Stimulated activated CD4-positive, alpha-beta T cell treated with anti-CD3 and anti-CD28 coated beads, TNF-alpha, amount 100 ng/mL, for 24 hours (primary cell): ENCODE measurements at places on chromosomes 16 and 17.
A peak's percentile ranks its signal among the peaks of the same experiment; 100 is the strongest.

GRCh38 chr17:82333279-82334171 lies at the start of gene SECTM1:
Gene SECTM1 (minus strand): TSS chr17:82333766. CDS start chr17:82327240, 6,526 bp downstream.
- DNase-seq = no peak

DNA sequence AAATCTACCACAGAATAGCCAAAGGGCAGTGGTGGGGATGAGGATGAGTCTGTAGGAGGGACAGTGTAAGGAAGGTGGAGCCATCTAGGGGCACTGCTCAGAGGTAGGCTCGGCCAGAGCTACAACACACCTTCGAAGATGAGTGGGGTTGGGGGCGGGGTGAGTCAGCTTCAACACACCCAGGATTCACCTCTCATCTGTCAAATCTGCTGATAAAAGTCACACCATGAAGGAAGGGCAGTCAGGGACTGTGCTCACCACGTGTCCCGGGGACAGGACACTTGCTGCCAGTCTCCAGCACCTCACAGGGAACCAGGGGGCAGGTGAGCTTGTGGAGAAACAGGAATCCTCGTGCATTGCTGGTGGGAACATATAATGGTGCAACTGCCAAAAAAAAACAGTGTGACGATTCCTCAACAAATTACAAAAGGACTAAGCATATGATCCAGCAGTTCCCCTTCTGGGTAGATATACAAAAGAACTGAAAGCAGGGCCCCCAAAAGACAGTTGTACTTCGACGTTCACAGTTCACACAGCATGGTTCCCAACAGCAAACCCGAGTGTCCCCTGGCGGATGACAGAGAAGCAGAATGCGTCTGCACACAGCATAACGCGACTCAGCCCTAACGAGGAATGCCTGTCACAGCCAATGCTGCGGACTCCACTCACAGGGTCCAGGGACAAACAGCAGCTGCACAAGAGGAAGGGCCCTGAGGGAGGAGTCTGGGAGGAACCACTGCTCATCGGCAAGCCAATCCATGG lies 133.1 kb downstream of the ANKRD11 start:
- peak; percentile 39 for DNase-seq

- no peak for DNase-seq
Measured at GRCh38 chr17:55344514-55344997, 77.1 kb downstream of the MMD start.

DNA sequence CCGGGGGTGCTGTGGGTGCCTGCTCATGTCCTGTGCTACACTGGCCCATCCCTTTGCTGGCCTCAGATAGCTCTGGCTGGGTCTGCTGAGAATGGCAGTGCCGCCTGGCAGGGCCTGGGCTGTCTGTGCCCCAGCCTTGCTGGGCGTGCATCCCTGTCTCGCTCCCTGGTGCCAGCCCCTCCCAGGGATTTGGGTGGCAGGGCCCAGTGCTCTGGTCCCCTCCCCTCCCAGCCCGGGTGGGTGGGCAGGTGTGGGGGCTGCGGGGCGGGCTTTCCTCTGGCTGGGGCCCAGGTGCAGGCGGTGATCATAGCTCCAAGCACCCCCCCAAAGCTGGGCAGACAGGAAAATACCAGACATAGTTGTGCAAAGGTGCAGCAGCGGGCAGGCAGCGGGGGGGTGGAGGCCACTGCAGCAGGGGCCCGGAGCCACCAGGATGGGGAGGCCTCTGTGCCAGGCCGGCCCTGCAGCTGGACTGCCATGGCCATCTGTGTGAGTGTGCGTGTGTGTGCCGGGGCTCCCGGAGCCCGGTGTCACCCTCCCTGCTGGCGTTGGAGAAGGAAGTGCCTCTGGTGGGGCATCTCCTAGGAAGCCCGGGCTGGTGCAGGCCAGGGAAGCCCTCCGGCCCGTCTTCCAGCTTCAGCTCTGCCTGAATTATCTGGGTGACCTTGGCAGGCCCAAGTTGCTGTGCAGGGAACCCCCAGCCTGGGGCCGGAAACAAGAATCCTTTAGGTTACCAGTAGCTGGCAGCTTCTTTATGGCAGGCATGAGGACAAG lies 7.4 kb downstream of the GLIS2 start:
- no peak for DNase-seq

DNA sequence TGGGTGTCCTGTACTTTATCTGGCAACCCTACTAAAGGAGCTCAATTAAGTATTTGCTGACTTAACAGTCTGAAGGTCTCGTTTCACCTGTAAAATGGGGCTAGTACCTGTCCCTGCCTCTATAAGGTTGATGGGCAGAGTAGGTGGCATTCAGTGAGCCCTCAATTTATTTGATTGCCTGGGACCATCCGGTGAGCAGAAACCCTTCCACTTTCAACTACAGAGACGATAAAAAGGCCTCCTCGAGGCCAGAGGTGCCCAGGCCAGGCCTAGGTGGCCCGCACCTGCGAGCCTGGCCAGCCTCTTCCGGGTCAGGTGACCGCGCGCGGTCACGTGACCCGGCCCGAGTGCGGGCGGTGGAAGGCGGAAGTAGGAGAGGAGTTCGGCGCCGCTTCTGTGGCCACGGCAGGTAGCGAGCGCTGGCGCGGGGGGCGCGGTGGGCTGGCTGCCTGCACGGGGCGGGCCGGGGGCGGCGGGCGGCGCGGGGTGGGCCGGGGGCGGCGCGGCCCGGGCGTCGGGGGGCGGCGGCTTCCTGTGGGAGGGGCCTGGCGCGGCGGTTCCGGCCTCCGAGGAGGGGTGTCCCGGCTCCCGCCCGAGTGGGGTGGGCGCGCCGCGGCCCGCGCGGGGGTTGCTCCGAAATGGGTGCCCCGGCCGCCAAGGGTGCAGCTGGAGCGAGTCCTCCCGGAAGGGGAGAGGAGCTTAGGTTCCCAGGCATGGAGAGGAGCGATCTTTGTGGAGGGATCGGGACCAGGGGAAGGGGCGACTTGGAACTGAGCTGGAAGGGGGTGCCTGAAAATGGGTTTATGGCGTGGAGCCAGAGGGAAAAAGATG lies at the start of gene WWP2:
WWP2 (plus strand) TSS at position 350 of the 831 bp plus-strand sequence. CDS start 24,679 bp downstream, outside the sequence.
- peak; percentile 68 for DNase-seq

DNA sequence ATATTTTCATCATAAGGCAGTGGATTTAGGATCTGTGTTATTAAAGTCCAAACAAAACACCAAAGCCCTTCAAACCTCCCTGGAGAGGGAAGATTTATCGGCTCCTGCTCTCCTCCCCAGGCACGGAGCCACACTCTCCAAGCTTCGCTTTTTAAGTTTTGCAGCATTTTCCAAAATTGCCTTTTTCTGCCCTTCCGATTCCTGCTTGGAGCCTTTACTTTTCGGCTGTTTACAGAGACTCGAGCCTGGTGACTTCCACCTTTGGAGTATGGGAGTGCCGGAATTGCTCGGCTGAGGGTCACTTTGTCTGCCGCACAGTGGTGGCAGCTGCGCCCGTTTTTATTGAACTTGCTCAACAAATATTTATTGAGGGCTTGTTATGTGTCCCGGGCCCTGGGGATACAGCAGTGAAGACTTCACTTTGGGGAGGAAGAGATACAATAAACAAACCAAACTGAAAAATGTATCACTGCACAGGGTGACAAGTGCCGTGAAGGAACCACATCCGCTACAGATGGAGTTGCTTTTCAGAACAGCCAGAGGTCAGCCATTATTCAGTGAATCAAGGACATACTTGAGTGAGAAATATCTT lies 185.5 kb downstream of the NTN1 start:
- DNase-seq = no peak

DNA sequence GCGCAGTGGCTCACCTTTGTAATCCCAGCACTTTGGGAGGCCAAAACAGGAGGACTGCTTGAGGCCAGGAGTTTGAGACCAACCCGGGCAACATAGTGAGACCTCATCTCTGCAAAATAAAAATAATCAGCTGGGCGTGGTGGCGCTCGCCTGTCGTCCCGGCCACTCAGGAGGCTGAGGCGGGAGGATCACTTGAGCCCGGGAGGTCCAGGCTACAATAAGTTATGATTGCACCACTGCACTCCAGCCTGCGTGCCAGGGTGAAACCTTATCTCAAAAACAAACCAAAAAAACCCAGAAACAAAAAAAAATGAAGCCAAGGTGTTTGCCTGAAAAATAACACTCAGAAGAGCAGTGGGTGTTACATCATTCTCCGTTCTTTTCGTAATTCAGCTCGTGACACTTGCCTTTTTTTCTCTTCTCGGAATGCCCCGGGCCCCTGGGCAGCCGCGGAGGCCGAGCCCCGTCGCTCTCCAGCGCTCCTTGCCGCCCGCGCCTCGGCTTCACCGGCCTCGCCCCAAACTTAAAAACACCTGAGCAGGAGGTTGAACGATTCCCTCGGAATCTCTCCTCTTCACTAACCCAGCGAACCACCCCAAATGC lies 17.0 kb downstream of the PRCD start:
- DNase-seq = no peak

GRCh38 chr17:32954477-32954876 lies 26.5 kb downstream of the TMEM98 start:
- DNase-seq = no peak

- no peak for DNase-seq
Measured at GRCh38 chr17:69175625-69176456, 34.1 kb upstream of the ABCA6 start.

- DNase-seq = no peak
Measured at GRCh38 chr16:62254372-62254771, 218.1 kb upstream of the CDH8 start.

DNA sequence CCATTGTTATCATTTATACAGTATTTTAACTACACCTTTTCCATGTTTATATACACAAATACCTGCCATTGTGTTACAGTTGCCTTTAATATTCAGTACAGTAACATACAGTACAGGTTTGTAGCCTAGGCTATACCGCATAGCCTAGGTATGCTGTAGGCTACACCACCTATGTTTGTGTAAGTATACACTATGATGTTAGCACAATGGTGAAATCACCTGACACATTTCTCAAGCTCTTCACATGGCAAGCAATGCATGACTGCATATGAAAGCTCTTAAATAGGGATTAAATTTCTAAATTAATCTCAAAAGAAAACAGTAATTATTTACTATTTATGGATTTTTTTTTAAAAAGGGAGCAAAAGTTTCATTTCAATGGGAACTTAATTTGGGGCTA lies 12.0 kb downstream of the LRRC37B start:
- DNase-seq = no peak

- no peak for DNase-seq
Measured at GRCh38 chr17:80382956-80383355, 32.0 kb upstream of the ENDOV start.

DNA sequence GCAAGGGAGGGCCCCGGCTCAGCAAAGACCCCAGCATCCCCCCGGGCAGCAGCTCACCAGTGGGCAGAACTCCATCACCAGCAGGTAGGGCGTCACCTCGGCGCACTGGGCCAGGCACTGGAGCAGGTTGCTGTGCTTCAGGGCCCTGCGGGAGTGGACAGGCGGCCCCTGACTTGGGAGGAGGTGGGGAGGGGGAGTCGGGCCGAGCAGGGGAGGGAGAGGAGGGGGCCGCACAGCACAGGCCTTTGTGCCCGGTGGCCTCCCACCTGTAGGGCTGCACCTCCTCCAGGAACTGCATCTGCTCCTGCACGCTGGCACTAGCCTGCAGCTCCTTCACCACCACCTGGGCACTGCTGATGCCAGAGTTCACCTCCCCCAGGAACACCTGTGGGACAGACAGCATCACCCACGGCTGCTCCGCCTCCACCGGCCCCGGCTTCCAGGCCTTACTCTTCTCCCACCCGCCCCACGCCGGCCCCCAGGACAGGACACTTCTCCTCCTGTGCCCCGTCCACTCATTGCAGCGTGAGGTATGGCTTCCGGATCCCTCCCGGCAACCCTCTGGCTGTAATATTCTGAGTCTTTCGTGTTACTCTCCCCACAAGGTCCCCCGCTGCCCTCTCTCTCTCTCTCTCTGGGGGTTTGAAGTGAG lies 37.7 kb upstream of the PVALEF start:
- DNase-seq = no peak

DNA sequence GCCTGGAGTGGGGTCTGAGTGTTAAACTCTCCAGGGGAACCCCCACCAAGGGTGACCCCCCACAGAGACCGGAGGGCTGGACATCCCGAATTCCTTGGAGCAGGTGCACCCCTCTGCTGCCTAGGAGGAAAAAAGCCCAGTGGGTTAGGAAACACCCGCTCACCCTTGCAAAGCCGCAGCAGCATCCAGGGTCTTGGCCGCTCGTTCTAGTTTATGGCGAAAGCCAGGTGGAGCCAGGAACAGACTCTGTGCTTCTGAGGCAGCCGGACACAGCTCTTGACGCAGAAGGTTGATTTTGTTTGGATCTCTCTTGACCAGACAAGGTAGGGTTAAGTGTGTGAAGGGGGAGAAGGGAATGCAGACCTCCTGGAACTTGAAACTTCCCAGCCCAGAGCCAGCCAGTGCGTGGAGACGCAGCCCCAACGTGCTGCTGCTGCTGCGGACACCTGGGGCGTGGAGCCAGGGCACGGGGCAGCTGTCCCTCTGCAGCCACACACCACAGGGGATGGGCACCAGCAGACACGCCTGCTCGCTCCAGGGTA lies 154.5 kb downstream of the LAT start:
- DNase-seq = no peak

DNA sequence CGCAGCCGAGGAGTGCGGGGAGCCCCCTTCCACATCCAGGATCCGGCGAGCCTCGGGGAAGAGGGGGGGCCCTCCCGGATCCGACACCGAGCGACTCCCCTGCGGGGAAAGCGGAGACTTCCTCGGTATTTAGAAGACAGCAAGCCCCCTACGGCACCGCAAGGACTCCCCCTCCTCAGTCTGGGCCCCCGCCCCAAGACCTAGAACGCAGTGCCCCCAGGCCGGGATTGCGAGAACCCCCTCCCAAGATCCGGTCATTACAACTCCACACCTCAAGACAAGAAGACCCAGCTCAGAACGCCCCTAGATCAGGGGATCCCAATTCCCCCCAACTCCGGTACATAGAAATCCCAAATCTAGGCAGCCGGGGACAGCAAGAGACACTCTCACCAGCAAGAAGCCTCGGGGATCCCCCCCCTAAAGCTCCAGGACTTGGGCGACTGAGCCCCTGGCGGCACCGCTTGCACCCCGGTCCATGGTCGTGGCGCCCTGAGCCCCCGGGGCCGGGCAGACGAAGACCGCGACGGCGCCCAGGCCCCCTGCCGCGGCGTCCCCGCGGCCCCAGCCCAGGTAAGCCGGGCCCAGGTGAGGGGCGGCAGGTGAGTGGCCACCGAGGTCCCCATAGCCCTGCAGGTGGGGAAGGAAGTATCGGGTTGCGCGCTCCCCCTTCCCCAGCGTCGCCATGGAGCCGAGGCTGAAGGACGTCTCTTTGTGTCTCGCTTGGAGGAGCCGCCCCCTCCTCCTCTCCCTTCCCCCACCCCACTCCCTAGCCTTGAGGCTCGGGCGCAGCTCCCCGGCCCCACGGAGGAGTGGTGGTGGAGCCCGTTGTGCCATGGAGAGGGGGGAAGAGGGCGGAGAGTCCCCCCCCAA lies 641 bp downstream of the SBK1 start:
- DNase-seq = no peak

DNA sequence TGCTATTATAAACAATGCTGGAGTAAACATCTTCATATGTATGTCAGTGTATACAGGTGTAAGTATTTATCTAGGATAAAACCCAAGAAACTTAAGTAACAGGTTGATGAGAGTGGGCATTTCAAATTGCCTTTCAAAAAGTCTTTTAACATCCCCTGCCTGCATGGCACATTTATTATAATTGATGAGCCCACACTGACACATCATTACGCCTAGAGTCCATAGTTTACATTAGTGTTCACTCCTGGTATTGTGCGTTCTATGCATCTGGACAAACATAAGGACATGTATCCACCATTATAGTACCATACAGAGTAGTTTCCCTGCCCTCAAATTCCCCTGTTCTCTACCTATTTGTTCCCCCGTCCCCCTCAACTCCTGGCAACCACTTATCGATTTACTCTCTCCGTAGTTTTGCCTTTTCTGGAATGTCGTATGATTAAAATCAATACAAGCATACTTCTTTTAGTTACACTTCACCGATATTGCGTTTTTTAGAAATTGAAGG lies 53.7 kb downstream of the NACA2 start:
- no peak for DNase-seq

GRCh38 chr16:85999778-86000177 lies 100.8 kb downstream of the IRF8 start:
- no peak for DNase-seq

- no peak for DNase-seq
Measured at GRCh38 chr16:85266857-85267256, 154.6 kb upstream of the CIBAR2 start.
